Aortic smooth muscle cell (primary cell): ENCODE measurements at places on chromosomes 7 and 10. TPM values are rescaled to one million over a fixed set of nuclear protein-coding genes. Genes with fewer than 3 reads are reported as not detected.

Gene CNPY1
- total RNA-seq, result not detected in 2 replicates

Gene NKX1-2
- total RNA-seq, result not detected in 2 replicates

Gene WNT8B
- total RNA-seq, result not detected in 2 replicates

Gene NRG3
- total RNA-seq, result 0.13 TPM in 1 of 2 replicates, not detected in the other

Gene ACTL6B
- not detected in 2 replicates for total RNA-seq

Gene PPA1
- 207 and 223 TPM in 2 replicates for total RNA-seq

Gene HMX3
- total RNA-seq, result not detected in 2 replicates

Gene GPC2
- 0.40 and 0.99 TPM in 2 replicates for total RNA-seq

Gene FFAR4
- total RNA-seq, result not detected in 2 replicates

Gene ENKUR
- total RNA-seq, result 0.25 and 0.26 TPM in 2 replicates

Gene HNRNPF
- 218 and 235 TPM in 2 replicates for total RNA-seq

Gene ABCB4
- total RNA-seq, result 1.3 and 3.9 TPM in 2 replicates

Gene MYOF
- 316 and 340 TPM in 2 replicates for total RNA-seq

Gene TBC1D12
- total RNA-seq, result 12.6 and 16.1 TPM in 2 replicates

Gene MACC1
- under 0.01 and 0.06 TPM in 2 replicates for total RNA-seq

Gene ADAM22
- total RNA-seq, result 0.40 and 0.50 TPM in 2 replicates
